Activated naive CD4-positive, alpha-beta T cell (primary cell): ENCODE measurements at places on chromosomes 6 and 20.

DNA sequence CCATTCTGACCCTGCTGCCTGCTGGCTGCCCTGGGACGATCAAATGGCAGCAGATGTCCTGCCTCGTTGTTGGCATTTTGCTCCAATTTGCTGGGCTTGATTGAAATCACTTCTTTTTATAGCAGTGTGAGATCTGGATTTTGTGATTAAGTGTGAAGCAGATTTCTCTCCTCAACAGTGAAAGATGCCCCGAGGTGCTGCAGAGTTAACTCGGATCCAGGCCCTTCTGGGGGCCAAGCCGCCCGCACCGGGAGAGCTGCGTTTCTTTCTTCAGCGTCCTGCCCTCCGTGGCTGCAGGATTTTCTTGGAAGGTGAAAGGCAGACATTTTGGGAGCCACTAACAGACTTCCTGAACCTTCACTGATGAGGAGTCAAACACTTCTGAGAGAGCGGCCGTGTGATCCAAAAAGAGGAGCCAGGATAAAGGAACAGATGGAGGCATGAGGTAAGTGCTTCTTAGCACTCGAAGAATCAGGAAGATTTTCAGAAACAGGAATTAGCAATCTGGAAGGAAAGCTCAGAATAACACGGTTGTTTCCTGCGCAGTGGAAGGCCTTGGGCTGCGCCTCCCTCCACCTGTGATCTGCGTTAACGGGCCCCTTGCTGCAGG is 139.5 kb upstream of the AFDN start:
- no peak for DNase-seq

DNA sequence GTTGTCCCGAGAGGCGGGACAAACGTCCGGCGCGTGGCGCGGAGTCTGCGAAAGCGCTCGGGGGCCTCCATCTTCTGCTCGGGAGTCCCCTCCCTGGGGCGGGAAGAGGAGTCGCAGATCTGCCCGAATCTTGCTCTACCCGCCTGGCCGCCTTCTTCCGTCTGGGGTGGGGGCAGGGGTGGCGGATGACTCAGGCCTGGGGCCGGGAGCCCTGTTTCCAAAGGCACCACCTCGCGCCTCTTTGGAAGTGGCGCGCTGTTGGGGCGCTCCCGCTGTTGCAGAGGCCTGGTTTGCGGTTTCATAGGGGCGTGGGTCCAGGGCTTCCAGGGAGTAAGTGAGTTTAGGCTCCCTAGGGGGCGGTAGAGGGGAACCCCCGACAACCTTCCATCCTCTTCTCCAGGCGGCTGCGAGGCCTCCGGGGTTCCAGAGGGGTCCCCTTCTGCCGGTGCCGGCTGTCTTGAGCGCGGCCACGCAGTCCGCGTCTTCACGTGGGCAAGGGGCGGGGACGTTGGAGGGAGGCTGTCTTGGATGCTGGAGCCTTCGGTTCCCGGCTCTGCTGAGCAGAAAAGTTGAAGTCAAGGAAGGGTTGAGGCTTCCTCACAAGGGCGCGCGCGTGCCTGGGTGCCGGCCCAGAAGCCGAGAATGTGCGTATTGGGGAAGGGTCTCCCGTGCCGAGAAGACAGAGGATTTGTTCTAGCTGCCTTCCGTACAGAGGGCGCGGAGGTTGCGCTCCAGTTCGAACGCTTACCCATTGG is 2.6 kb upstream of the TFAP2C start:
- no peak for DNase-seq

- no peak for DNase-seq
Observed at GRCh38 chr6:147540075-147540474, 31.6 kb downstream of the SAMD5 start.

DNA sequence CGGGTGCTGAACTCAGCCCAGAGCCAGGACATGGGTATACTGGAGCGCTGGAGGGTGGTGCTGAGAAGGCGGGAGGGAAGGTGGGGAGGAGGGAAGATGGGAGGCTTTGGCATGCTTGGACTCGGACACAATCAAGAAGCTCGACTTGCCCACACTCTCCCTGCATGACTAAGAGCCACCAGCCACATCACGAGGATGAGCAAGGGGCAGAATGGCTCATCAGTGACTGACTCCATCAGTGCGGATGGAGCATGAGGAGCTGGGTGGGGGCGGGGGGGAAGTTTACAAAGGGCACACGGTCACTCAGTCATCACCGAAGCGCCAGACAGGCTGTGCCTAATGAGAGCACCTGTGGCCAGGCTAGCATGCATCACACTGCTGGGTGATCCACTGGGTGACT is 222.8 kb downstream of the KIF16B start:
- no peak for DNase-seq

DNA sequence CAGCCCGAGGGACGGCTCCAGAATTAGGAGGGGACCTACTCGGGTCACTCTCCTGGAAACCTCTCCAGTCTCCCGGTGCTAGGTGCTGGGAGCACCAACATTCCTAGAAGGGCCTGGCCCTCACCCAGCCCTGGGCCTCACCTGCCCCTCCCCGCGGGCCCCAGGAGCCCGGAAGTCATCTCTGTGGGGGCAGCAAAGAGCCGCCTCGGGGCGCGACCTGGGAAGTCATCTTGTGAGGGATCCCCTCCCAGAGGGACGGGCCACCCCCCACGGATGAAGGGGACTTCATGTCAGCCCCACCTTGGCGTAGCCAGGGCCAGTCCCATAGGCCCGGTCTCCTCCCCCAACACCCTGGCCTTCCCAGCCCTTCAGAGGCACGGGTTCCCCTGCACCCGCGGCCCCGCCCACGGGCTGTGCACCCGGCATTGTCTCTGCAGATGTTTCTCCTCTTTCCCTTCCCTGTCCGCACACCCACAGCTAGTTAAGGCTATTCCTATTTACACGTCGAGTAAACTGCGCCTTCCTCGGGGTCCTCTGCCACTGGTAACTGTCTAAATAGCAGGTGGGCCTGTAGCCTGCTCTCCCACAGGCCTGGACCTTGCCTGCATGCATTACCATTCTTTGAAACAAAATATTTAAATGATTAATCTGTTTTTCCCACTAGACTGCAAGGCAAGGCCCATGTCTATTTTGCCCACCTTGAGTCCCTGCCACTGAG is 896 bp upstream of the RNASET2 start:
- peak; percentile 27 for DNase-seq

DNA sequence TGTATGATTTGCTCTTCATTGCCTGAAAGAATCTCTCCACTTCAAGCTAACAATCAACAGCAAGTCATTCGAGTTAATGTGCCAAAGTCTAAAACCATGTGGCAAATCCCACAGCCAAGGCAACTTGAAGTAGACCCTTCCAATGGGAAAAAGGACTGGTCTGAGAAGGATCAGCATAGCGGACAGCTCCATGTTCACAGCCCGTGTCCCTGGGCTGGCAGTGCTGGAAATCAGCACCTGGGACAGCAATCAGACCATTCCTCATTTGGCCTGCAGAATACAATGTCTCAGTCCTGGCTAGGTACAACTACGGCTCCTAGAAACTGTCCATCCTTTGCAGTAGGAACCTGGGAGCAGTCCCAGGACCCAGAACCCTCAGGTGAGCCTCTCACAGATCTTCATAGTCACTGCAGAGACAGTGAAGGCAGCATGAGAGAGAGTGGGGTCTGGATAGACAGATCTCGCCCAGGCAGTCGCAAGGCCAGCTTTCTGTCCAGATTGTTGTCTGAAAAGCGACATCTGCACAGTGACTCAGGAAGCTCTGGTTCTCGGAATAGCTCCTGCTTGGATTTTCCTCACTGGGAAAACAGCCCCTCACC is 1.1 kb downstream of the GJA10 start:
- no peak for DNase-seq

GRCh38 chr6:138535728-138536455 is 36.6 kb upstream of the NHSL1 start:
- no peak for DNase-seq

- no peak for DNase-seq
Observed at GRCh38 chr20:40160097-40160550, 528.9 kb downstream of the MAFB start.

DNA sequence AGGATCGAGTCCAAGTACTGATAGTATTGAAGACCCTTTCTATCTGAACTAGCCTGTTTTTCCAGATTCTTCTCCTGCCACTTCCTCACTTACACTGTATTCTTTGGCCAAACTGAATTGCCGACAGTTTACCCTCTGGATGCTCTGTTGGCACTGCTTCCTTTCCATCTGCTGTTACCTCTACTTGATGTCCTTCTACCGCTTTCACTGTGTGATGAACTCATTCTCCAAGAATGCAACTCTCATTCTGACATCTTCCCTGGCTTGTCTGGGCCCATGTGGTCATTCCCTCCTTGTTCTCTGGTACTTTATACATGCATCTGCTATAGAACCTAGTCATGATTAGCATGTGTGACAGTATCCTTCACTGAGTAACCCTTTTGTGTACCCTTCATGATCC is 16.3 kb downstream of the RPRD1B start:
- DNase-seq = no peak

DNA sequence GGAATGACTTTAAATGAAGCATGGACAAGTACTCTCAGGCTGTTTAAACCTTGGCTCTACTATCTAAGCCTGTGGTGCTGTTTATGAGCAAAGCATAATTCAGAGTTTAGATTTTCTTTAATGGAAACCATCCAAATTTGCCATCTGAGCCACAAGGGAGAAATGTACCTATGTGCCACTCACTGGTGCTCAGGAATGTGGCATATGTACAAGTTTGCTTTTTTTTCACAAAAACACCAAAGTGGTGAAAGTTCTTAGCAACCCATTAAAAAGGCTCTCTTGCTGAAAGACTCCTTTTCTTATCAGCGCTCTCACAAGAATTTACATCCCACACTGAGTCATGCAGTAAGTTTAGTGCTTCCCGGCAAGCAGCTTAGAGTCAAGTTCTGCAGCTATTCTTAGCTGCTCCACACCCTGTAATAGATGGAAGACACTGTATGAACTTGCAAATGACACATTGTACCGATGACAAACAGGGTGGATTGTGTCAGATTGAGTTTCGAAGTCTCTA is 57.3 kb upstream of the MLIP start:
- DNase-seq = no peak

- DNase-seq = no peak
Observed at GRCh38 chr20:25070821-25071473, 11.0 kb downstream of the VSX1 start.

GRCh38 chr6:127300411-127300810 is 33.7 kb downstream of the RNF146 start:
- DNase-seq = no peak

DNA sequence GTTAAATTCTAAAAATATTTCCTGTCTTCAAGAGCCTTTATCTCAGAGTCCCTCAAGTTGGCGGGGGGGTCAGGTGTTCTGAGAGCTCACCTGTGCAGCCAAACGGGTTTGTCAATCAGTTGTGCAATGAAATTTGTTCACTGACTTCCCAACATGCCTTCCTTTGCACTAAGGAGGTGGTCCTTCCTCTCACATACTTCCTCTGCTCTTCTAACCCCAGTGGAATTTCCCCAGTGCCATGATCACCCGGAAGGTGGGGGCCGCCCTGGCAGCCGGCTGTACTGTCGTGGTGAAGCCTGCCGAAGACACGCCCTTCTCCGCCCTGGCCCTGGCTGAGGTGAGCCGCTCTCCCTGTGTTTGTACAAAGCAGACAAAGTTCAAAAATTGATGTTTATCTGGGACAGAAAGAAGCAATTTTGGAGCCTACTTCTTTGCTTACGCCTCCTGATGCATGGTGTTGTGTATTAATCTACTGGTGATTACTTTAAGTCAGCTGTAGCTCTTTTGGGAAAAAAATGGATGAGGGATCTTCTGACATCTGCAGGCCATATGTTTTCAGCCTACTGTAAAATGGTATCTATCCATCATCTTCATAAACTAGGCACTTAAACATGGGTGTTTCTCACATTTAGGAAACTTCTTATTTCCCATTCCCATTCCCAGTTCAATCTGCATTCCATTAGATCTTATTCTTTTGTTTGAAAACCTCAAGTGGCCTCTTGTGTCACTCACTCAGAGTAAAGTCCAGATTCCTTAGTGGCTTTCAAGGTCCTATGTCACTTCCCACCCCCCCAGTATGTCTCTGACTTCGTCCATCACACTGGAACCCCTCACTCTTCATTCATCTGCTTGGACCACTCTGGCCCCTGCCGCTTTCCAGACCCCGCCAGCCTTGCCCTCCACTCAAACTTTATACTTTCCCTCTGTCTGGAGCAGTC is 10.1 kb downstream of the ALDH5A1 start:
- DNase-seq = no peak

DNA sequence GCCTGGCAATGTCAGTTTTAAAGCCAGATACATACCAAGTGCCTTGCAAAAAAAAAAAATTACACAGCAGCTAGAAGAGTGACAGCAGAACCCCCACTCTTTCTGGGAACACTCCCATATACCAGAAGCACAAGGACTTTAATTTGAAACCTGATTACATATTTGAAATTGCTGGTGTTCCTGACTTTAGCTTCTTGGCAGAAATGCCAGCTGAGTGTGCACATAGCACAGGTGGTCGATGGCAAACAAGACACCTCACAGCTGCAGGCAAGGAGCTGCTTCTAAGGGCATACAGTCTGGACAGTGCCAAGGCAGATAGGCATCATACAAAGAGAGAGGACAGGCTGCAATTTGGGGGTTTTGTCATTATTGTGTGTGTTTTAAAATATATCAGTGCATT is 150.7 kb upstream of the SGK1 start:
- no peak for DNase-seq

DNA sequence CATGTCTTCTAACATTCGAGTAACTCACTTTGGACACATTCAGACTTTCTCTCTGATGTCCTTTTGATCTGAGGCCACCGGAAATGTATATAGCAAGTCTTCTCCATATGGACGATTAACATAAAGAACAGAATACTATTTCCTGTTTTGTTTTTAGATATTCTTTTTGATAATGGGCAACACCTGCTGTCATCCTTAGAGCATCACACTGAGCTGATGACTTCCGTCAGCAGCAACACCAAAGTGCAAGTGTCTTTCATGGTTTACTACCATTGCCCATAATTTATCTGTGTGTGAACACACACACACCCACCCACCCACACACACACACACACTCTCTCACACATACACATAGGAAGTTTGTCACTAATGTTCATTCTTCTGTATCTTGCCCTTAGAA is 112.7 kb upstream of the SIM1 start:
- DNase-seq = no peak

- DNase-seq = no peak
Observed at GRCh38 chr6:46996860-46997641, 45.1 kb downstream of the ADGRF1 start.

DNA sequence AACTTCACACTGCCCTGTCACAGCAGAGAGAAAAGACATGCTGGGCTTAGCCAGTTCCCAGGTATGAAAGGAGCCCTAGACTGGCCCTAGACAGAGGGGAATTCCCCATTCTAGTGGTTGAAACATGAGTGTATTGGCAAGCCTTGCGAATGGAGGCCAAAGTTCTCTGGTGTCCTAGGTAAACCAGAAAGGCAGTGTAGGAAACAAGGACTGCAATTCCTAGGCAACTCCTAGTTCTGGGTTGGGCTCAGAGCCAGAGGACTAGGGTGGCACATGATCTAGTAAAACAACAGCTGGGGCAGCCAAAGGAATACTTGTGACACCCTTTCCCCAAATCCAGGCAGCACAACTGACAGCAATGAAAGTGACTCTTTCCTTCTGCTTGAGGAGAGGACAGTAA is 265.0 kb upstream of the EPHA7 start:
- DNase-seq = no peak

GRCh38 chr6:56689114-56689513 is 46.4 kb upstream of the DST start:
- DNase-seq = no peak
